HTR-8/SVneo (cell line): ENCODE measurements at places on chromosomes 7 and 10.

DNA sequence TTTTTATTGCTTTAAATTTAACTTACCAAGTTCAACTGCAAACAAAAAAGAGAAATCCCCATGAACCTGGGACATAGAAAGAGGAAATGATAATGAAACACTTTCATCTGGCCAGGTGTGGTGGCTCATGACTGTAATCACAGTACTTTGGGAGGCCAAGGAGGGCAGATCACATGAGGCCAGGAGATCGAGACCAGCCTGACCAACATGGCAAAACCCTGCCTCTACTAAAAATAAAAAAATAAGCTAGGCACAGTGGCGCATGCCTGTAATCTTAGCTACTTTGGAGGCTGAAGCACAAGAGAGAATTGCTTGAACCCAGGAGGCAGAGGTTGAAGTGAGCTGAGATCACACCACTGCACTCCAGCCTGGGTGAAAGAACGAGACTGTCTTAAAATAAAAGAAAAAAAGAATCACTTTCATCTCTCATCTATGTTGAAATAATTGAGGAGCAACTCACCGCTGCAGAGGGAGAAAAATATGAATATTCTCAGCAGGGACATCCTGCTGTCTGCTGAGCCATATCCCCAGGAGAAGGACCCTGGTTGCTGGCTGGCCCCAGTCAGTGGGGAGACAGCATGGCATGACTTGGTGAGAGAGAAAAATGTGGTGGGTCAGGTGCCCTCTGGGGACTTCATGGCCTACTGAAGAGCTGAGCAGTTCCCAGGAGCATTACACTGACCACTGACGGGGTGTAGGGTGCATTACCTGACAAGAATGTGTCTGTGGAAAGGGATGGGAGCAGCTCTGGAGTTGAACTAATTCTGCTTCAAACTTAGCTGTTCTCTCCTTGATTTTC, 22.8 kb upstream of the TARP start:
- no peak for DNase-seq

DNA sequence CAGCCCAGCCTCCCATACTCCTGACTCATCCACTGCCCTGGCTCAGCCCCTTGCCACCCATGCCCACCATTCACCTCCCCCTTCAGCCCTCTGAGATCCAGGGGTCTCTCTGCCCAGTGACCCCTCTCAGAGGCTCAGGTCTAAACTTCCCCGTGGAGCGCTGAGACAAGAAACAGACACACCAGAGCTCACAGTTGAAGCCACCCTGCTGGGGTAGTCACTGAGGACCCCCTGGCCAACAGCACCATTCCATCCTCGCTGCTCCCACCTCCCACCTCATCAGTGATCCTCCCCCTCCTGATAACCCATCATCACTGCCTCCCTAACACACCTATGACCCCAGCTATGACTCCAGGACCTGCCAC, 100.7 kb downstream of the GRID1 start:
- no peak for DNase-seq

DNA sequence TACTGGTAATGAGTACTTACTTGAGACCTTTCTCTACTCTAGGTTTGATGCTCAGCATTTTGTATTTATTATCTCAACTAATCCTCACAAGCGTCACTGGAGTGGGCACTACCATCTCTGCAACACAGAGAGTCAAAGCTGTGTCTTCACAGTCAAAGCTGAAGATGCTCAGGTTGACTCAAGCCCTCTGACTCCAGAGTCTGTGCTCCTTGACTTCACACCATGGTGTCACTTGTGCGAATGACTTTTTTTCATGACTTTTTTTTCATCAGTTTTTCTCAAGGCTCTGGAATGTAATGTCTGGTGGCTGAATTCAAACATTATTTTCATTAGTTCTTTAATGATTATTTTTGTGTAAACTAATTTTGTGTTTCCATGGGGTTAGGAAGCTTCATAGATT, 30.4 kb upstream of the TARP start:
- no peak for DNase-seq

GRCh38 chr7:141974831-141975230, 1.3 kb upstream of the TAS2R38 start:
- DNase-seq, result no peak

DNA sequence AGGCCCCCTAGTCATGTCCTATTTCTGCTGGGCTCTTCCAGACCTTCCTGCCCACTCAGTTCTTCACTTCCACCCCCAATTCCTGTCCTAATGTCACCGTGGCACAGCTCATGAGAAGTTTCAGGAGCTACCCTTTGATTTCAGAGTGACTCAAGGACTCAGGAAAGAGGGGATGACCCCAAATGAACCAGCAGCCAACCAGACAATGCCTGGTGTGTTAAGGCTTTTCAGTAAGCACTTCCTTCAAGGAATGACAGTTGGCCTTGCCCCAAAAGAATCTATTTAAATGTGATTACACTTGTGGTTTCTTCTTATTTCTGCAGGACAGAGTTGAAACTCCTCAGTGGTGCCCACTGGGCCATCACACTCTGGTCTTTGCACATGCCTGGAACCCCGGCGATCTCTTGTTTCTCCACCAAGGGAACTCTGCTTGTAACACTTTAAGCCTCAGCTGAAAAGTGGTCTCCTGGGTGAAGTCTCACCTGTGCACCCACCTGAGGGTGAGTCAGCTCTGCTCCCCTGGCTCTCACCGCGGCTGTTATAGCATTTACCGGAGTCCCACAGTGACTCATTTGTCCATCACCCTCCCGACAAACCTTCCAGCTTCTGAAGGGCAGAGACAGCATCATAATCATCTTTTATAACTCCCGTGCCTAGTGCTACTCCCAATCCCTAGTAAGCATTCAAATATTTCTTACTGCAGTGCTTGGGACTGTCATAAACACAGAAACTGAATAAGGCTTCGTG, 123.0 kb upstream of the SVIL start:
- DNase-seq, result peak; percentile 34

- DNase-seq, result no peak
Measured at GRCh38 chr7:134108802-134109201, 18.3 kb upstream of the LRGUK start.

- DNase-seq, result no peak
Measured at GRCh38 chr10:122537545-122537944, 23.0 kb upstream of the DMBT1 start.

DNA sequence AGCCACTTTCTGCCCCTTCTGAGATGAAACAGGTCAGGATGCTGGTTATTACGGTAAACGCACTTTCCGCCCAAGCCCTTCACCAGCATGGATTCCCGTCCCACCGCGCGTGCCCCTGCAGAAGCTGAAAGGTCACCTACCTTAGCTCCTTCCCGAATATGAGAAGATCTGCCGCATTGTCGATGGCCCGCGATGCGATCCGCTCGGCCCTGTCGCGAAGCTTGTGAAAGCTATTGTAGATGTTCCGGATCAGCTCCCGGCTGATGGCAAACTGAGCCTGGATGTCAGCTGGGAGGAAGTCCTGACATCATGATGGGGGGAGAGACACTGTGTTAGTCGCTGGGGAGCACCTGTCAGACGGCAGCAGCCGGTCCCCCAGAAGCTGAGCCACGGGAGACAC, 22.1 kb downstream of the NUDT1 start:
- no peak for DNase-seq
